Suppressor macrophage (primary cell): ENCODE measurements at places on chromosomes 12 and 14.

GRCh38 chr14:33349871-33350270 is 411.2 kb downstream of the NPAS3 start:
- DNase-seq: no peak

DNA sequence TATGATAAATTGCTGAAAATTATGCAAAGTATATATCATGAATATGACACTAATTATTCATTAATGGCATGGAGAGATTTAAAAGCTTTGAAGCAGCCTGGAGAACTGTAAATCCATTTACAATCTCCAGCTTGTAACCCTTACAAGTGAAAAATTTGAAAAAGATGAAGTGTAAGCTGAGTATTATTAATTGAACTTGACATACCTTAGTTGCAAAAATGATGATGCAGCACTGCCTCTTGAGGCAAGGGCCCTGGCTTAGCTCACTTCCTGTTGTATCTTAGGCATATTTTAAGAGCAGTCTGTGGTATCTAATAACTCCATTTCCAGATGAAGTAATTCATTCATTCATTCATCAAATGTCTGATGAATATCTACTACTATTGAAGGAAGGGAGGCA is 158.6 kb downstream of the ANO4 start:
- DNase-seq: no peak

- peak; percentile 13 for DNase-seq
These were observed 17.9 kb upstream of the DCAF5 start for GRCh38 chr14:69170839-69171238.

DNA sequence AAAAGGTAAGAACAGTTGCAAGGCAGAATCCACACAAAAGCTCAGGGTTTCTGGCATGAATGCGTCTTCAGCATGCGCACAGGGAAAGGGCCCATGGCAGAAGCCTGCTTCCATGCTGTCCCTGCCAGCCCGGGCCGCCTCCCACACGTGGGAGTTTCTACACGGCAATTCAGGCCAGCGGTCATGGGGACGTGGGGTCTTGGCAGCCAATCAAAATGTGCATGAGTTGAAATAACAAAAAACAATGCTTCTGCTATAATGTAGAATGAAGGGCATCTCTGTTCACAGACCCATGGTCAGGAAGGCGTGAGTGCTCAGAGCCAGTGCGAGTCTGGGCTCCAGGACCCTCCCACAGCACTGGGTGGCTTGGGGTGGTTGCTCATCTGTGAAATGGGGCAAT is 28.6 kb downstream of the AMN start:
- no peak for DNase-seq

- peak; percentile 9 for DNase-seq
These were observed 27.2 kb downstream of the CPM start for GRCh38 chr12:68905733-68906132.

GRCh38 chr14:99194136-99194535 is 77.9 kb downstream of the BCL11B start:
- no peak for DNase-seq

- DNase-seq: no peak
These were observed 296.4 kb downstream of the FOXG1 start for GRCh38 chr14:29062976-29063375.

- DNase-seq: no peak
These were observed 29.5 kb downstream of the CACNA1C start for GRCh38 chr12:2082321-2082720.

- DNase-seq: peak; percentile 18
These were observed 1.7 kb downstream of the ORAI1 start for GRCh38 chr12:121628037-121628436.

GRCh38 chr12:95216711-95217376 is 423 bp downstream of the FGD6 start:
- peak; percentile 36 for DNase-seq

DNA sequence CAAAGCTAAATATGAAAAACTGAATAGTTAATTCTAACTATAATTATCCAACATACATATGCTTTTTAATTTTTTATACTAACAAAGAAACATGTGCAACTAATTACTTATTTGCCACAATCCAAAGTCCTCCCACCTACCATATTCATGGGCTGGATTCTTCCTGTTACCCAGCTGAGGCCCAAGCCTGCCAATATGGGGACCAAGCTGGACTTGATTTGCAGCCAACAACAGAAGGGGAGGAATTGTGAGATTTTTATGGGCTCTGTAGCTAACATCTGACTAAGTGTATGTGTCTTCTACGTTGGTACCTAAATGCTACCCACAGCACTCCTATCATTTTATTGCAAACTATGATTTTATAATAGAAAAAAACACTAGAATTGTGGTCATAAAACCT is 13.1 kb upstream of the ANKS1B start:
- DNase-seq: no peak

GRCh38 chr12:65045269-65045668 is 75.8 kb downstream of the WIF1 start:
- no peak for DNase-seq

DNA sequence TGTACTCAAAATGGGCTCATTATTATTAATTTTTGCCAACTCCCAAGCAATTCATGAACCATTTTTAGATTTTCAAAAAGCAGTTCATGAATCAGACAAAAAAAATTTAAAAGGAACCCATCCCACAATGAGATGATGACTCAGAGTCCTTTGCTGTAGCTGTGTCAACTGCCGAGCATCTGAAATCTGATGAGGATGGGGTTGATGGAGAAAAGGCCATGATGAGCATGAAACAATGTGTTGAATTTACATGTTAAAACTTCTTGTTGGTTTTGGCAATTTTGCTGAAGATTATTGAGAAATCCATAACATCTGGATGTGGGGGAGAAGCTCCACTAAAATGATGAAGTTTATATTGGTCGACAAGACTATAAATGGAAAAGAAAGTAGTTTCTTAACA is 378.0 kb downstream of the FOXG1 start:
- DNase-seq: no peak

GRCh38 chr14:22159957-22160356 is 429.1 kb downstream of the DAD1 start:
- DNase-seq: peak; percentile 70

DNA sequence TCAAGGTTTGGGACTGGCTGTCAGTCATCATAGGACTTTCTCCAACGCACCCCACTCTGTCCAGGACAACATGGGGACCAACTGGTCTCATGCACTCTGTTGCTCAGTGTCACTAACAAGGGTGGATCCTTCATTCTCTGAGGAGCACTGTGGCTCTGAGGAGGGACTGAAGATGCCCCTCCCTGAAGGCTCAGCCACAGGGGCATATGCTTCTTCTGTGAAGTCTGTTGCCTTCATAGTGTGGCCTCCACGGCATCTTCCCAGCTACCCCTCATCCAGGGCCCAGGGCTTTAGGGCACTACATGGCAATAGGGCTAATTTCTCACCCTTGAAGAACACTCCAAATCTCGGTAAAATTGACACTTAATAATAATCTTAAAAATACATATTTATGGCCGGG is 14.3 kb upstream of the IFI27L2 start:
- DNase-seq: no peak
